Hindlimb muscle (tissue), 1 donor: ENCODE measurements at places on chromosomes 4 and X.
A peak's percentile ranks its signal among the peaks of the same experiment; 100 is the strongest.

- no peak for DNase-seq
These were observed 20.3 kb upstream of the DHX15 start for GRCh38 chr4:24604558-24605214.

GRCh38 chr4:157838366-157838765 is 334.5 kb downstream of the GASK1B start:
- DNase-seq = no peak

GRCh38 chrX:69293776-69294601 is 128.7 kb upstream of the PJA1 start:
- no peak for DNase-seq

- peak; percentile 75 for DNase-seq
These were observed 87.0 kb downstream of the PHOX2B start for GRCh38 chr4:41661442-41662076.

- no peak for DNase-seq
These were observed 21.9 kb downstream of the SMAD1 start for GRCh38 chr4:145503486-145504072.

DNA sequence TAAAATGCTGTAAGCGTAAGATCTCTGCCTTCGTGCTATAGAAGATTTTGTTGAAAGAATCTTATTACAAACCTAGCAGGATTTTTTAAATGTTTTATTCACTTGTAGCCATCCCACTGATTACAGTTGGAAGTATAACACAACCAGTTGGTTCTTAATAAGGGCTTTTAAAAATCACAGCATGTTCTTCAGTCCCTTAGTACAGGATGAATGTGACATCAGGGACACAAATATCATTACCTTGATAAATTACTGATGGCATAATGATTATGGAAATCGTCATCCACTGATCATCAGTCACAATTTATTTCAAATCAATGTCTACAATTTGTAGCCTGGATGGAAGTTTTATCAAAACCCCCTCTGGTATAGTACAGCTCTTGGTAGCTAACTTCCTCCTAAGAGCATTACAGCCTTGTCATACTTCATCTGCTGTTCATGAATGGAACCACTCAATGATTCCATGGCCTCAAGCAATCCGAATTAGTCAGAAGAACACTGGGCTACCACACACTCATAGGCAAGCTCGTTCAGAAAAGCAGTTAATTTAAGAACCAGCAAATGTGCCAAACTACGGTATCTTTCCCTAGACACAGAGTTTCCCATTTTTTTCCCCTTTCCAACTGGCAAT is 389.2 kb upstream of the TENM3 start:
- DNase-seq = no peak
